ENCODE measurements at places on chromosomes 12 and 14.

GRCh38 chr12:1322821-1323220, 271.6 kb downstream of the FBXL14 start:
- DNase-seq: no peak

GRCh38 chr12:48002414-48002730, 1.9 kb downstream of the COL2A1 start:
- no peak for DNase-seq

- no peak for DNase-seq
Measured at GRCh38 chr12:92365333-92365732, 219.7 kb upstream of the BTG1 start.

- DNase-seq: no peak
Measured at GRCh38 chr12:9214534-9214933, 6.3 kb upstream of the PZP start.

DNA sequence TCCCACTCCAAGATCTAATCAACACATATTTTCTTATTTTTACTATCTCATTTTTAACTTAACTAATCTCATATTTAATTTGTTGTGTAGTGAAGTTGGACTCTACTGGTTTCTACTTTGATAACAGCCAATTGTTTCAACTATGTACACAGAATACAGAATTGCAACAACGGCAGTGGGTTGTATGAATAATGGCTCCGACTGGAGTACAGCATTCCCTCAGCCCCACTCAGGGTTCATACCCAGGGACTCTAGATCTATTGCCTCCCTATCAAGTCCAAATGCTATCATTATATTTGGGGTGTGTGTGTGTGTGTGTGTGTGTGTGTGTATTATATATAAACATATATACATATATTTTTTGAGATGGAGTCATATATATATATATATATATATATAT, 52.3 kb downstream of the PAWR start:
- no peak for DNase-seq

GRCh38 chr14:86897224-86897623, 1095.8 kb downstream of the GALC start:
- DNase-seq: no peak

DNA sequence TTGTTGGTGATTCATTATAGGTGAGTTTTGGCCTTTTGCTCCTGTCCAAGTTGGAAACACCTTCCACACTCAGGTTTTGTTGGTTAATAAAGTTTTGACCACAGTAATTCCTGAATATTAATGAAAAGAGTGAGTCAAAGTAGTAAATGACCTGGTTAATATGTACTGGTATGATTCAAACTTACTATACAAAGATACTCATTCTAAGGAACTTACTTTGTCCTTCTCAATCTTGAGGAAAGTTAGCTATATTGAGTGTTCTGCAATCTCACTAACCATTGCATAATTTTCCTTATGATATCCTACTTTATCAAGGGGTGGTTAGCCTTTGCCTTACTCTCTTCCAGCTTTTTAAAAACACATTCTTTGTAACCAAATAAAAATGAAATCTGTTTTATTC, 20.9 kb upstream of the HECTD1 start:
- DNase-seq: no peak

GRCh38 chr12:54082397-54082892, 28.8 kb downstream of the HOXC4 start:
- DNase-seq: peak; percentile 32

GRCh38 chr12:132074216-132074615, 69.9 kb downstream of the DDX51 start:
- no peak for DNase-seq

DNA sequence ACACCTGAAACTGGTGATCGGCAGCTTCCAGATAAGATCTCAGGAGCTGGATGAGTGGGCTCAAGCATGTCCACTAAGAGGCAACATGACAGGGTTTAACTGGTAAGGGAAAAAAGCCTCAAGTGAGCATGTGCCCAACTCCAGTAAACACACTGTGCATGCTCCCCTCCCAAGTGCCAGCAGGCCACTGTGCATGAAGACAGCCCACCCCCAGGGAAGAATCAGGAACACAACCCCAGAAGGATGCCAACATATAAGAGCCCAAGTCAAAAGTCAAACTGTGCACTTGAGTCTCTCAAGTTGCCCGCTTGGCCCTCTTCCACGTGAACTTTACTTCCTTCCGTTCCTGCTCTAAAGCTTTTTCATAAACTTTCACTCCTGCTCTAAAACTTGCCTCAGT, 311.3 kb upstream of the PRKD1 start:
- no peak for DNase-seq

GRCh38 chr12:94326727-94327126, 132.9 kb downstream of the CEP83 start:
- no peak for DNase-seq

- peak; percentile 36 for DNase-seq
Measured at GRCh38 chr12:67068761-67069450, 200.3 kb upstream of the CAND1 start.

- DNase-seq: peak; percentile 29
Measured at GRCh38 chr14:89973234-89973823, 17.6 kb downstream of the TDP1 start.

DNA sequence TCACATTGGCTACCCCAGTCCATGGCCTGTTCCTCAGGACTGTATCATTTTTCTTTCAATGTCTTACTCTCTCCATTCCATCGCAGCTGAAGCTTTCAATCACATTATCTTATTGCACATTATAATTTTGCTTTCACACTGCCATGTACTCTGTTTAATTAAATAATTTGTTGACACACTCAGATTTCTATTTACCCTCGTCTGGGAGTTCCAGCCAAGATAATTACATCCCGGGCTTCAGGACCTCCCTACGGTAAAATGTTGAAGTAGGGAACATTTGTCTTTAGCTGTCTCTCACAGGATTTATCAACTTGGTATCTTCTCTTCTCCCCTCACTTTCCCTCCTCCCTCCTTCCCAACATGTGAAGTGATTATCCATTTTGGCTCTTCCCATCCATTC, 177.2 kb upstream of the RASSF8 start:
- no peak for DNase-seq

DNA sequence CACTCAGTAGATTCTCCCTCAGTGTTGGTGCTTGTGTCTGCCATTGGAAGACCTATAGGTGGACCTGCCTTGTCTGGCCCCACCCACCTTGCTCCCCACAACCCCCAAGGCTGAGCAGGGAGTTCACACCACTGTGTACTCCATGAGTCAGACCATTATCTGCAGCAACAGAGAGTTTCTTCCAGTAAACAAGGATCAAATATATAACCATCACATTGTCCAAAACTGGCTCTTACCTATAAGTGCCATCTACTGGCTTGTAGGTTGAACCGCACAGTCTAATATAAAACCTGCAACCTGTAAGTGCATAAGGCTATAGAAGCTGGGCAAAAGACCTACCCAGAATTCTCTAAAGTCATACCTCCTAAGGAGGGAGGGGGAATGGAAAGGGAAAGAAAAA, 7.9 kb downstream of the TAS2R13 start:
- DNase-seq: no peak

- DNase-seq: no peak
Measured at GRCh38 chr12:4460761-4461160, 15.1 kb upstream of the FGF6 start.
